Iris pigment epithelial cell (primary cell): ENCODE measurements at places on chromosomes 7 and 10.
A peak's percentile ranks its signal among the peaks of the same experiment; 100 is the strongest.

DNA sequence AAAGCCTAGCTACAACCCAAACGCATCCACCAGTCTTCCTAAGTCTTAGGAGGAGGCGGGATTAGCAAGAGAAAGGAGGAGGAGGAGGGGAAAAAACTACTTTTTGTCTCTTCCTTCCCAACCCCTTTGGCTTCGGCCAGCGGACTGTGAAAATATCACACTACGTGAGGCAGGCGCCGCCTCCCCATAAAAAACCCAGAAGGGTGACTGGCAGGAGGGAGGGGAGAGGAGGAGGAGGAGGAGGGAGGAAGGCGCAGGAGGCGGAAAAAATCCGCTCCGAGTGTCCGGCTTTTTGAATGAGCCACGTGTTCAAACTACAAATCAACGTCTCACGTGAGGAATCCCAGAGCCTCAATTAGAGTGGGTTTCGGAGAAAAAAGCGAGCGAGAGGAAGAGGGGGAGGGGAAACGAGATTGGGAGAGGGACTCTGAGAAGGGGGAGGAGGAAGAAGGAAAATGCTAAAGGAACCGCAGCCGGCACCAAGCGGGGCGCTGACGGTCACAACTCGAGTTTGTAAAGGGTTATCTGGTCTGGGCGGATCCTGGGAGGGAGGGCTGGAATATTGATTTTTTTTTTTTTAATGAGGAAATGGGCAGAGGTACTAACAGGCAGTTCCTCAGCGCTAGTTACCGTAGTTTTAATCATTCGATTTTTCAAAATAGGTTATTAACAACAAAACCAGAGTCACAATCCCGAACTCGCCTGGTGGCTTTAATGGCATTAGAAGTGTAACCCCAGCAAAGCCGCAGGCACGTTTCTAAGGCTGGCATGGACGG is at the start of gene IGF2BP3:
Gene IGF2BP3 (minus strand): TSS at position 162 of the 776 bp plus-strand sequence. CDS start 381 bp downstream, outside the sequence.
- DNase-seq = peak; percentile 97

GRCh38 chr7:77903597-77903996 is 105.0 kb downstream of the PHTF2 start:
- DNase-seq = peak; percentile 31

- no peak for DNase-seq
Observed at GRCh38 chr7:103690242-103690974, 244.4 kb upstream of the SLC26A5 start.

DNA sequence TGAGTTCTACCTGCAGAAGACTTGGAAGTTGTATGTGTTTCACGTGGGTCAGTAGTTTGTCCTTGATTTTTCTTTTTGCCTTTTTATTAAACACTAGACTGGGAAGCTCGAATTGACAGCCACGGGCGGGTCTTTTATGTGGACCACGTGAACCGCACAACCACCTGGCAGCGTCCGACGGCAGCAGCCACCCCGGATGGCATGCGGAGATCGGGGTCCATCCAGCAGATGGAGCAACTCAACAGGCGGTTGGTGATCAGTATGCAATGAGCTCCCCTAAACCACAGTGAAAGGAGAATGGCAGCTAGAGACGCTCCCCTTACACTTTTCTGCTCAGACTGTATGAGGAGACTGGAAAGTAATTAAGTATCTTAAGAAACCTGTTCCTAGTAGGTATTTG is 126.7 kb upstream of the STK17A start:
- DNase-seq = no peak

- no peak for DNase-seq
Observed at GRCh38 chr7:25575634-25576033, 347.3 kb upstream of the NPVF start.

DNA sequence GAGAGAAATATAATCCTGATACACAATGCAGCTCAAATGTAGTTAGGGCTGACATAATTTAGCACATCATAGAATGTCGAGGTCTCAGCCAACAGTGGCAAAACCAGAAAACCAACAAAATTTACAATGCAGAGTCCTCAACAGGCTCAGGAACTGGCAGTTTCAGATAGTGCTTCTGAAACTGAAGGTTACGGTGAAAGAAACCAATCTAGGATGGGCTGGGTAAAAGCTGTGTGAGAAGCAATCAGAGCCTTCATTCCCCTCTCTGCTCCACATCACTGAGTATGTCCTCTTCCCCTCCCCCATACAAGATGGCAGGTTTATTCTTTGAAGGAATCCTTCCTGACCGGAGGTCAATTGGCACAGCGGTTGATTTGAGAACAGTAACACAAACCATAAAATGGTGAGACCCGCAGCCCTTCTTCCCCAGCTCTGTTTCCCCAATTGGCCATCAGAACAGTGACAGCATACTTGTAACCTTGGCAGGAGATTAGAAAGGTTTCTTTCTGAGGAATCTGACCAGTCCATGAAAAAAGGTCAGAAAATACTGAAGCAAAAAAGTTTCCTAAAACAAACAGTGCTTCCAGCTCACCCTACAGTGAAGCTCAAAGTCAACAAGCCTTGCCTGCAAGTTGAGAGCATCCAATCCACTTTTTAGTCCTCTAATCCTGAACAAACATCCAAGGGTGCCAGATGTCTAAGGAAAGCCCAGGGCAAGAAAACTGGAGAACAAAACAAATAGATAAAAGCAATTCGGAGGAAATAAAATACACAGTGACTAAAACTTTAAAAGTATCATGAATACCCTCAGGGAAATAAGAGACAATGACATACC is 53.9 kb upstream of the IL6 start:
- DNase-seq = peak; percentile 41

DNA sequence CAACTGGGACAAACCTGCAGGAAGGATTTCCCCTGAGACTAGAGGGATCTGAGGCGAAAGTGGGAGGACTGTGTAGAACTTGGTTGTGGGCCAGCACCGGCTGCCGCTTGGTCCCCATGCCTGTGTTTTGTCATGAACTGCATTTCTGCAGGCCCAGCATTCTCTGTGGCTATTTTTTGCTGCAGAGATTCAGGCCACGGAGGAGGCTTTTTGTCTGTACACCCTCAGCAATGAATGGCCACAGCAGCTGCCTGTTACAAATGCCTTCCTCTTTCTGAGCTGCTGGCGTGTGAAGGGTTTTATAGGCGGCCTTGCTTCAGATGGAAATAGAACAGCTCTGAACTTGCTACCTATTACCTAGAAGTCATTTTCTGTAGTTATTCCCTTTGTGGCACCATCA is 164.4 kb downstream of the SH2D4B start:
- no peak for DNase-seq
